ENCODE measurements at places on chromosomes 1 and 21.

GRCh38 chr21:35075546-35075945 is 26.4 kb upstream of the RUNX1 start:
- no peak for DNase-seq

DNA sequence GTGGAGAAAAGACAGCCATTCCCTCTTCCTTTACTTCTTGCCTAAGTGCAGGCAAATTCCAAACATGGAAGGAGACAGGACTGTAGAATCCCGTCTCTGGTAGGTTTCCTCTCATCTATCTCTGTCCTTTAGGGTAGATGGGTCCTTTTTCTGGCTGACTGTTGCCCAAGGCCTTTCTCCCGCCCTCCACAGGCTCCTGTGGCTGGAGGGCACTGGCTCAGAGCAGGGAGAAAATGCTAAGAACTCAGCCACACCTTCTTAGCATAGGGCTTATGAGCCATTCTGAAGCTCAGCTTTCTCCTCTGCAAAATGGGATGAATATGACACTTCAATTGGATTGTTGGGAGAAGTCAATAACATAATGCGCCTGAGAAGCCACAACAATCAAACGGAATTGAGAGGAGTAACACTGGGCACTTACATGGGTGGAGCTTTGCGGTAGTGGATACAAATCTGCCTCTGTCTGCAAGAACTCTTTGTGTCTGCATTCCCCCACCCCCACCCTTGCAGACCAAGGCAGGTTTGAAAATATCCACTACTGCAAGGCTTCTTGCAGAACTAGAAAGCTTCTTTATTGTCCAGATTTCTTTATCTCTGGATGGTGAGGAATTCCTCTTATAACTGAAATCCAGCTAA is 94.7 kb downstream of the CSMD2 start:
- no peak for DNase-seq

DNA sequence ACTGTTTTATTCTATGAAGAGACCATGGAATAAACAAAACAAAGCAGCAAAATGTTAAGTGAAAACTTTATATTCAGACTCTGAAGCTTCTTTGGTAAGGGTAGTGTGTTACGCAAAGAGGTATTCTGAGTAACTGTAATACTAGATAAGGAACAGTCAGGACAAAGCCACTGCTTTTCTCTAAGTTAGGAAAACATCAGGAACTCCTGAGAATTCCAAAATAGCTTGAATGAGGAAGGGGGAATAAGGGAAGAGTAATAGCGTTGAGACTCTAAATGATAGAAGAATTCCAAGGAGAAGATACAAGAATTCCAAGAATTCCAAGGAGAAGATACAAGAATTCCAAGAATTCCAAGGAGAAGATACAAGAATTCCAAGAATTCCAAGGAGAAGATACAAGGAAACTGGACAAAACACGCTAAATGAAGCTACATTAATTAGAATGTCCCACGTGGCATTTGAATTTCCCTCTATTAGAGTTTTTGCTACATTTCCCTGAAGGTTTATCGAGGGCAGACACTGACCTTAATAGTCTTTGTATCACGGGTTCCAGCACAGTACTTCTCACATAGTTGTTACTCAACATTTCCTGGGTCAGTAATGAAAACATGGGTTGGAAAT is 71.5 kb downstream of the SMYD3 start:
- DNase-seq: no peak

- DNase-seq: no peak
Measured at GRCh38 chr21:28758042-28758882, 234.4 kb downstream of the LTN1 start.

GRCh38 chr1:221994939-221995338 is 253.1 kb upstream of the DUSP10 start:
- DNase-seq: no peak

- DNase-seq: no peak
Measured at GRCh38 chr1:220925707-220926106, 46.5 kb downstream of the HLX start.

GRCh38 chr1:181793831-181794230 is 267.7 kb downstream of the ZNF648 start:
- no peak for DNase-seq

GRCh38 chr1:160066829-160067745 is 2.9 kb downstream of the KCNJ10 start:
- DNase-seq: no peak

GRCh38 chr21:34536820-34537219 is 24.8 kb upstream of the KCNE1 start:
- DNase-seq: no peak

DNA sequence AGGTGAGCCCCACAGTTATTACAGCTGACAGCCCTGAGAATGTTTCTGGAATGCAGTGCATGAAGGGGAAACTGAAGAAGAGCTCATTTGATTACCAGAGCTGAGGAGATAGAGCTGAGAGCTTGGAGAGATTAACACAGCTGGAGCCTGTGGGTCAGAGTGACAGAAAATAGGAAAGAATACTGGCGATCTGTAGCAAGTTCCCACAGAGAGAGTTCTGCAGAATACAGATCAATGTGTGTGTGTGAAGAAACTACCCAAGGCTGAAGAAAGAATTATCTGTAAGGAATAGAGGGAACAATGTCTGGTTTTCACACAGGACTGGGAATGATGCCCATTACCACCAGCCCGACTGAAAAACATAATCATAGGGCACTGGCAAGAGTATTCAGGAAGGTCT is 103.6 kb upstream of the SNX7 start:
- DNase-seq: no peak

DNA sequence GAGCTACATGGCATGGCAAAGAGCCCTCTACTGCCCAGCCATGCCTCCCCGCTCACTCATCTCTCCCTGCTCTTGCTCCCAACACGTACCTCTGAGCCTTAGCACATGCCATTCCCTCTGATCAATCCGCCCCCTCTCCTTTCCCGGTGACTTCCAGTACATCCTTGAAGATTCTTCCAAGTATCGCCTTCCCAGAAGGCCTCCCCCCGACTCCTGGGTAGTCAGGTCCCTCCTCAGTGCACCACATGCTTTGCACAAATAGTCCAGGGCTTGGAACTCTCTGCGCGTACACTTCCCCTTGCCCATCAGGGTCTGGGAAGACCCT is 77.0 kb upstream of the IFFO2 start:
- DNase-seq: no peak

DNA sequence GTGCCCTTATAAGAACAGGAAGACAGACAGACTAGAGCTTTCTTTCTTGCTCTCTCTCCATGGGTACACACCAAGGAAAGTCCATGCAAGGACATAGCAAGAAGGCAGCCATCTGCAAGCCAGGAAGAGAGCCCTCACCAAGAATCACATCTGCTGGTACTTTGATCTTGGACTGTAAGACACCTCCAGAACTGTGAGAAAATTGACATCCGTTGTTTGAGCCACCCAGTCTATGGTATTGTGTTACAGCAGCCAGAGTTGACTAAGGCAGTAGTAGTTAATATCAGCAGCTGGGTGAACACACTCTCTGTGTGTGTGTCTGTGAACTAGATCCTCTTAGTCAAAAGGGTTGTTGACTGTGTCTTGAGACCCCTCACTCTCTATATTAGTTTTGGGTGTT is 53.8 kb upstream of the PPP2R5A start:
- DNase-seq: no peak

DNA sequence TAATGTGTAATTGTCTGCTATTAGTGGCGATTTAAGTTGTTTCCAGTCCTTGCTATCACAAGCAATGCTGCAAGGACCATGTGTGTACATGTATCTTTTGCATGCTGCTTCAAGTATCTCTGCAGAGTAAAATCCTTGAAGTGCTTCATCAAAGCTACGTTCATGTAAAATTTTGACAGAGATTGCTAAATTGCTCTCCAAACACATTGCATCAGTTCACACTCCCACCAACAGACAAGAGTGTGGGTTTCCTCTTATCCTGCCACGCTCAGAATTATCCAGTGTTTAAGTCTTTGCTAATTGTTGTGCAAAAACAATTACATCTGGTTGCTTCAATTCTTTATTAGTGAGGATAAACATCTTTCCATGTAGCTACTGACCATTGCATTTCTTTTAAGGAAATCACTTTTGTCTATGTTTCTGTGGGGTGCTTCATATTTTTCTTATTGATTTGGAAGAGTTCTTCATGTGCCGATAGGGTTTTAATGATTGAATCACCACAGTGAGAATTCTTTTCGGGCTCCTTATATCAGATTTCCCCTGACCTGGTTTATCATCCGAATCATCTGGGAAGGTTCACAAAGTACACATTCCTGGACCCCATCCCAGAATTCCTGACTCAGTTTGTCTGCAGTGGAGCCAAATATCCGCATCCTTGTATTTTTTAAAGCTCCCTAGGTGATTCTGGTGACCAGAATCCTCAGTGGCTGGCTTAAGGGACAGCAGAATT is 56.3 kb upstream of the GALNT2 start:
- no peak for DNase-seq

- peak; percentile 72 for DNase-seq
Measured at GRCh38 chr1:171841931-171842761, 848 bp downstream of the DNM3 start.

- DNase-seq: no peak
Measured at GRCh38 chr1:176531036-176531435, 68.1 kb downstream of the PAPPA2 start.

DNA sequence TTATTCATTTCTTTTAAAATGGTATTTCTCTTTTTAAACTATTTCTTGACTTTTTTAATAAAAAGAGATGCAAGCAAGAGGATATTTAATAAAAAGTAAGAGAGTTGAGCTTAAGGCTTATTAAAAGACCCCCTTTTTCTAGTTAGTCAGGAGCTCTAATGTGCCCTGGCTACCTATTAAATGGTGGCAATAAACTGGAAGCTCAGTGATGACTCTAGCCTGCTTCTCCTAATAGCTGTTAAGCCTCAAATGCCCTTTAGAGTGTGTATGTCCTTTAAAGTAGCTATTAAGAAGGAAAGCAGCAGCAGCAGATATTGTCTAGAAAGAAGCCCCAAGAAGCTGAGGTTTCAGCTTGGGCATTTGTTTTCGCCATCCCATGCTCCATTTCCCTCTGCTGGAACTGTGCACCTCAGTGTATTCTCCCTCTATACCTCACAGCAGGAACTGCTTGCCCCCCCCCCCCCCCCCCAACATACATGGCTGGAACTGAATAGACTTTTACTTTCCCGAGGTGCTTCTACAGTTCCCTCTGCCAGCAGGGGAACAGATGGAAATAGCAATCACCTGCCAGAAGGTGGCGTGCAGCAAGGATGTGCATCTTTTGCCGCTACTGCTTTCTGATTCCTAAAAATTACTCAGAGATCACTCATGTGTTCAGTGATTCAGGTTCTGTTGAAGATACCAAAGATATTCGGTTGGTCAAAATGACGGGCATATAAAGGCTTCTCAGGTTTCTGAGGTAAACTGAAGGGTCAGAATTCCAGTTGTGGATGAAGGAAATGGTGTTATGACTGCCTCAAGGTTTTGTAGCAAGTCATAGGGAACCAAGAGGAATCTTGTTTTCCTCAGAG is 2.5 kb downstream of the RGS4 start:
- DNase-seq: peak; percentile 71

GRCh38 chr1:116667575-116668105 is at the start of gene IGSF3:
TSS of gene IGSF3 (minus strand) at chr1:116667733. CDS start at chr1:116666326, 1,407 bp downstream.
- DNase-seq: peak; percentile 54

DNA sequence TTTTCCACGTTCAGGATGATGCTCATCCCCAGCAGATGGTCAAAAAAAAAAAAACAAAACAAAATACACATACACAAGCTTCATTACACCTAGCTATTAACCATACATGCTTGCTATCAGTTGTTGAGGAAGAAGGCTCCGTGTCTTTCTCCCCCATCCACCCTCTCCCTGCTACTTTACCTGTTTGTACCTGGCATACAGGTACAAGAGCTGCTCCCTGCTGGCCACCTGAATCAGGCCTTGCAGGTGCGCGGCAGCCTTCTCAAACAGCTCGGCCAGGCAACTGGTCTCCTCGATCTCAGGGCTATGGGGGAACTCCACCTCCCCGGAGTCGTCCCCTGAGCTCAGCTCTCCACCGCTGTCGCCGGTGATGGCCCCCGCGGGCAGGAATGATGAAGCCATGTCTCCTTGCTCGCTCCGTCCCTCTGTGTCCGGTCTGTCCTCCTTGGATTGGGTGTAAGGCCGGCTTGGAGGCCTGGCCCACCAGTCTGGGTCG is 464 bp downstream of the ACBD6 start:
- no peak for DNase-seq

DNA sequence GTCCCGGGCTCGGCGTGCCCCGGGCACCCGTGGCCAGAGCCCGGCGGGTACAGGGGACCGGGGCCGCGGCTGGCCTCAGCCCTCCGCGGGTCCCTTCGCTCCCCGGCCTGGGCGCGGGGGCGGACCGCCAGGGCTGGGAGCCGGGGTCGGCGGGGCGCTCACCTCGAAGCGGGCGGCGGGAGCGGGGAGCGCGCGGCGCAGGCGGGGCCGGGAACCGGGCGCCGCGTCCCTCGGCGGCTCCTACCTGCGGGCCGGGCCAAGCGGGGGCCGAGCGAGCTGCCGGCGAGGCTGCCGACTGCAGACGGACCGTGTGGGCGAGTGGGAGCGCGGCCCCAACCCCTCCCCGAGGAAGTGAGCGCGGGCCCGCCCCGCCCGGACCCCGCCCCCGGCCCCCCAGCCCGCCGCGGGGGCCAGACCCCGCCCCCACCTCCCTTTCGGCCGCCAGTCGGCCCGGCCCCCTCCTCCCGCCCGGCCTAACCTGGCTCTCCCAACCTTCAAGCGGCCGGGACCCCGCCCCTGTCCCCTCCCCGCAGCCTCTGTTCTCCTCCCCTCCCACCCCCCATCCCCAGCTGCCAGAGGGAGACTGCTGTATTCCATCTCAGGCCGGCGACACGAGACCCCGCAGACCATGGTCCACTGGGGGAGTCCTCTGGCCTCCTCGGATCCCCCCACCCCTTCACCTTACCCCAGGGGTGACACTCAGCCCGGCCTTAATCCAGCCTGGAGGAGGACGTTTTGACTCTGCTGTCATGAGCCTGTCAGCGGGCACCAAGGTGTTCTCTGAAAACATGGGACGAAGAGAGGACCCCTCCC is at the start of gene FHL3:
Gene FHL3, minus strand, starts transcription at position 320 of the 813 bp plus-strand sequence. CDS start 6,102 bp downstream, outside the sequence.
- DNase-seq: no peak

Data from head of caudate nucleus (tissue), 42 donors.